ENCODE measurements at places on chromosomes 1 and 21. TPM values are rescaled to one million over a fixed set of nuclear protein-coding genes. Genes with fewer than 3 reads are reported as not detected.

OR2G6 gene
- not detected for total RNA-seq

LCK gene
- total RNA-seq = 1.1 TPM

DNA sequence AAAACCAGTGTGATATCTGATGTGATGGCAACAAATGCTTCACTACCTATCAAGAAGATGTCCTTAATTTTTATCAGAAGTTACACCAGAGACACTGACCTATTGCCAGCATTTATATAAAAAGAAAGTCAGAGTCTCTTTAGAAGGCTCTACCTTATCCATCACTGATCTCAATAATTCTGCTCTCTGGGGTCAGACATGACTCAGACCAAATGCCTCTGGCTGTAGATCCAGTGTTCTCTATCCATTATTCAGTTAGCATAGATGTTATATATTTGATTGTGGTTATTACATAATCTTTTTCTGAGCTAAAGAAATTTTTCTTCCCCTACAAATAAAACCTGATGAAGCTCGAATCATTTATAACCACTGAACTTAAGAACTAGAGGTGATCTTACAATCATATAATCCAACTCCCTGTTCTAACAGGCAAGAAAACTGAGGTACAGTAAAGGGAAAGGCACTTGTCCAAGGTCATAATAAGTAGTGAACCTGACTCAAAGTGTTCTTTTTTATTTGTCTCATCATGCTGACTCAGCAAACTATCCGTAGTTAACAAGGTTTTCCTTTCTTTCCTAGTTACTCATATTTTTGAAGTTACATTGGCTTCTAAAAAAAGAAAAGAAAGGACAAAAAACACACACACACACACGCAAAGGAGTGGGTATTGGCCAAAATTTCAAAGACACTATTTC is 43.6 kb upstream of the ESRRG start:
- H3K36me3 ChIP-seq = no peaks in the 10 kb centered on the region
- no peaks in the 10 kb centered on the region for H3K4me1 ChIP-seq
- no peak overlapping the region for H3K27ac ChIP-seq
- no peak overlapping the region for H3K4me3 ChIP-seq
- no peaks in the 10 kb centered on the region for H3K27me3 ChIP-seq
- no peak for DNase-seq

DNA sequence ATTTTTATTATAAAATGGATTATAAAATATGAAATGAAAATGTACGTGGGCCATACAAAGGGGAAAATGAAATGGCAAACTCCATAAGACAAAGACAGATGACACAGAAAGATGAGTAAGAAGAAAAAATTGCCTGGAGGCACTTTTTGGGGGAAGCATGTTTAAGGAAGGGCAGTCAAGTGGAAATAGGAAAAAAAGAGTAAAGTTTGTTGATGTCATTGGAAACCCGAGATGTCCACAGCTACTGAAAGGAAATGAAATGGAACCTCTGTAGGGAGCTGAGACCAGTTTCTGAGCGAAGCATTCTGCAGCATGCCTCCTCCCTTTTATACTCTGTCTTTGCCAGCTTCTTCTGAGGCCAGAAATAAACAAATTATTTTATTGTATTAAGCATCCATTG is 203.4 kb upstream of the UBE2U start:
- H3K27ac ChIP-seq = no peak overlapping the region
- DNase-seq = no peak
- no peaks in the 10 kb centered on the region for H3K36me3 ChIP-seq
- H3K27me3 ChIP-seq = no peaks in the 10 kb centered on the region

- peaks cover 5% of the 10 kb centered on the region for H3K36me3 ChIP-seq
- H3K27me3 ChIP-seq = no peaks in the 10 kb centered on the region
- no peak overlapping the region for H3K27ac ChIP-seq
- no peak overlapping the region for H3K4me3 ChIP-seq
- DNase-seq = no peak
- H3K4me1 ChIP-seq = no peaks in the 10 kb centered on the region
Measured at GRCh38 chr1:94898491-94899385, 28.2 kb downstream of the CNN3 start.

DNA sequence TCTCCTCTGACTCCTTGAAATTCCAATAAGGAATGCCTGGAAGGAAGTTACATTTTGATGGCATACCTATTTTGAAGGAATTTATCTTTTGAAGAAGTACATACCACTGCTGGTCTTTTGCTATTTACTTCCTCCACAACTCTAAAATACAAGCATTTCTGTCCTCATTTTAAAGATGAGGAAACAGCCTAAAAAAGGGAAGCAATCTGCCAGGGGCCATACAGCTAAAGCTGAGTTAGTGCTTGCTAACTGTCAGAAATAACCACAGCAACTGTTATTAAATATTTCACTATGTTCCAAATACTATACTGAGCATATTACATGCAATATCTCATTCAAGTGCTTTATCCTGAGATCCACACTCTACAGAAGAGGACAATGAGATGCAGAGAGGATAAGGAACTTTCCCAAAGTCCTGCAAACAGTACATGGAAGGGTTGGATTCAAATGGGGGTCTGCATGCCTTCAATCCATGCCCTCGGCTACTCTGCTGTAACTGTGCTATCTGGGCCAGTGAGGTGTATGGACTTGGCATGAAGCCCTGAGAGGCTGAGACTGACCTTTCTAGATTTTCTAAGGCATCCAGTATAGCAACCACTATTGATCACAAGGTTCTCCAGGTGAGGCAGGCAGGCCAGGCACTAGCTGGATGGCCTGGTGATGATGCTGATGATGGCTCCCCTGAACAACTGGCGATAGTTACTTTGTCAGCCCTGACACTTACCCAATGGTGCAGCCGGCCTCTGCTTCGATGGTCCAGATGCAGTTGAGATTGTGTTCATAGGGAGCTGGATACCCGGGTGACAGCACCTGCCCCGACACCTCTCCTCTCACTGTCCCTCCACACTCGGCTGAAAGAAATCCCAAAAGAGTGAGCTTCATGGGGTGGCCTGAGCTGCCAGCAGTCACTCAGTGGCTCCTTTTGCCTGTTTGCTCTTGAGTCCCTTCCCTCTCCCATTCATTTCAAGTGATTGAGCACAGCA is 171.4 kb upstream of the HMGB4 start:
- H3K36me3 ChIP-seq = no peaks in the 10 kb centered on the region
- H3K4me3 ChIP-seq = no peak overlapping the region
- DNase-seq = no peak
- no peaks in the 10 kb centered on the region for H3K4me1 ChIP-seq
- H3K27ac ChIP-seq = no peak overlapping the region
- H3K27me3 ChIP-seq = no peaks in the 10 kb centered on the region

DNA sequence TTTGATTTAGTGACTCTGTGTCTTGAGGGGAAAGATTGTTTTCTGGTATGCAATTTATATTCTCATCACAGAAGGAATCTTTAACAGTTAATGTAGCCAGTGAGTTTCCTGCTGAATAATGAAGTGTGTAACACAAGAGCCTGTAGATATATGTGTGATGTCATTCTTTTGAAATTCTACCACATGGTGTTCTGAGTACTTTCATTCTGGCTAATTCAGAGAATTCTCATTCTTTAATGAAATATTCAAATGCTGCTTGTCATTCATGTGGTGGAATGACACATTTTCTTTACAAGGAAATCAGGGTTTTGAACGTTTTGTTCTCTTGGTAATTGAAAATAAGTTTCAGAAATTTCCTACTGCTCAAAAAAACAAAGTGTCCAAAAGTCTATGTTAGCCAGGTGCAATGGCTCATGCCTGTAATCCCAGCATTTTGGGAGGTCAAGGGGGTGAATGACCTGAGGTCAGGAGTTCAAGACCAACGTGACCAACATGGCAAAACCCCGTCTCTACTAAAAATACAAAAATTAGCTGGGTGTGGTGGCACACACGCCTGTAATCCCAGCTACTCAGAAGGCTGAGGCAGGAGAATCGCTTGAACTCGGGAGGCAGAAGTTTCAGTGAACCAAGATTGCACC is 79.6 kb downstream of the MAP3K21 start:
- H3K36me3 ChIP-seq = no peaks in the 10 kb centered on the region
- H3K4me1 ChIP-seq = no peaks in the 10 kb centered on the region
- no peaks in the 10 kb centered on the region for H3K27me3 ChIP-seq
- no peak for DNase-seq
- H3K4me3 ChIP-seq = no peak overlapping the region
- no peak overlapping the region for H3K27ac ChIP-seq

DNA sequence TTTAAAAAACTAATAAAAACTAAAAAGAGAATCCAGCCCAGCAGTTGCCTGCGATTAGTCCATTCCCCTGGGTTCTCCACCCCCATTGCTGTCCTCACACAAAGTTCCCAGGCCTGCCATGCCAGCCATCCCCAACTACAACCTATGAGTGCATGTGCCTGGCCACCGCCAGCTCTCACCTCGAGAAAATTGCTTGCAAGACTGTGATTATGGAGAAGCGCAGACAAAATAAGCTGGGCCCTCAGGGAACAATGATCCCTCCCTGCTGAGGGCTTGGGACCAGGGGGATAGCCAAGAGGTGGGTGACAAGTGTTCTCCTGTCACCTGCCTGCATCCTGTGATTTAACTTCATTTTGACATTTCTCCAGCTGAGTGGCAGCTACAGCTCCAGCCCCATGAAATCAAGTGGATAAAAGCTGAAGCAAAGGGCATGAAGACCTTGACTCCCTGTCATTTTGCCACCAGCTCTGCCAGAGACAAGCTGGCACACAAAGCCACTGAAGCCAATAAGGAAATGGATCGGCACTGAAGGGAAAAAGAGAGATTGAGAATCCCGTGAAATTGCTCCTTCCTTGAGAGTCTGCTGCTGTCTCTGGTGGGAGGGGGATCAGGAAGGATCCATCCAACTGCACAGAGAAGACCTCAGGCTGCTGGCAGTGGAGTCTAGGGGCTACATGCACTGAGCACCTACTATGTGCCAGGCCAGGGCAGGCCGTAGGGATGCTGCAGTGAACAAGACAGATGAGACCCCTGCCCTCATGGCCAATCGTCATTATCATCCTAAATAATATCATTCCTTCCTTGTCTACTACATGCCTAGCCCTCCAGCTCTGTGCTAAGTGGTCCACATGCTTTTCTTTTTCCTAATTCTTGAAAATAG is 40.7 kb downstream of the MATN1 start:
- H3K27ac ChIP-seq = no peak overlapping the region
- no peaks in the 10 kb centered on the region for H3K27me3 ChIP-seq
- no peaks in the 10 kb centered on the region for H3K4me1 ChIP-seq
- no peak for DNase-seq
- no peaks in the 10 kb centered on the region for H3K36me3 ChIP-seq

All from right lobe of liver (tissue), 6 donors.